ENCODE measurements at places on chromosomes 5 and 9. TPM values are rescaled to one million over a fixed set of nuclear protein-coding genes. Genes with fewer than 3 reads are reported as not detected.

The FOXD4L4 gene
- 0.32 TPM for total RNA-seq

The NSD1 gene
- 38.6 TPM for total RNA-seq

The HNRNPAB gene
- 56.3 TPM for total RNA-seq

The ARSK gene
- total RNA-seq: 10.1 TPM

The SERF1A gene
- 13.1 TPM for total RNA-seq

The TTC16 gene
- total RNA-seq: under 0.01 TPM

The SAPCD2 gene
- 2.9 TPM for total RNA-seq

The NKD2 gene
- total RNA-seq: not detected

The OTULINL gene
- 6.2 TPM for total RNA-seq

The GFPT2 gene
- total RNA-seq: 27.2 TPM

GRCh38 chr5:994272-994607, 14.4 kb upstream of the NKD2 start:
- no peak for DNase-seq

DNA sequence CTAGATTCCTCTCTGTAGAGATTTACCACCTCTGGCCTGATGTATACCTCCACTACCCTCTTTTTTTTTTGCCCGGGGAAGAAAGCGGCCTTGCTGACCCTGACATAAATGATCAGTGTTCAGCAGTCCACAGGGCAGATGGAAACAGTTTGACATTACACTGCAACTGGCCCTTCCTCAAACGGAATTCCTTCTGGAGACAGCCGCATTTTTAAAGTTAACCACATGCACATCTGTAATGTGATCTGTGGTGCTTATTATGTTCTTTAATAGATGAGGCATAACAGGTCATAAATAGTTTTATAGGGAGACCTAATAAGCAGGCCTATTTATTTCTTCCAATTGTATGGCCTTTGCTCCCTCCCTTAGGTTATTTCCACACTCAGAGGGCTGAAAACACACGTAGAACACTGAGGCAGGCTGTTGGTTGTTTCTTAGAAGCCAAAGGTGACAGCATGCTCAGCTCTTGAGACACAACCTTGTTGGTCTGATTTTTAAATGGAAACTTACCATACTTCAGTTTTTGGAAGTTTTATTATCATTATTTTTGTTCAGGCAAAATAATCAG, 84.0 kb upstream of the APC start:
- DNase-seq: no peak

DNA sequence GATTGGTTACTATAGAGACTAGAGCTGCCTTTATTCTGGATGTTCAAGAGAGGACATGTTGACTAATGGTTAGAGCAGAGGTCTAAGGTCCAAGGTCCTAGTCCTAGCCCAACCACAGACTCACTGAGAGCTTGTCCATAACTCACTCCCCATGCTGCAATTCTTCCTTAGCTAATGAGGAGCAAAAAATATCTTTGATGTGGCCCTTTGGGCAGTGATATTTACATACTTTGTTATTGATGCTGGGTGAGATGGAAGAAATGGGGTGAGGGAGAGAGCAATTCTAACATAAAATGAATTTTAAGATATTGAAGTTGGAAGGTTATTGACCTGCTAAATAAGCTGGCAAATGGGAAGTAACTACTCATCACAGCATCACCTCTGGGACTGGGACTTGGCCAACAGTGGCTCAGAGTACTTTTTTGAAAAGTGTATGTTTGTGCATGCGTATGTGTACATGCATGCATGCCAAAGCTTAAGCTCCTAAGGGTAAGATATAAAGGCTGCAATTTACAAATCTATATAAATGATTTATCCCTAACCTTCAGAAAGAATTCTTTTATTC, 58.0 kb upstream of the ANKRD55 start:
- DNase-seq: no peak

- no peak for DNase-seq
Measured at GRCh38 chr9:75019022-75019421, 9.1 kb downstream of the CARNMT1 start.

GRCh38 chr5:1867114-1867814, 15.5 kb downstream of the IRX4 start:
- DNase-seq: no peak

DNA sequence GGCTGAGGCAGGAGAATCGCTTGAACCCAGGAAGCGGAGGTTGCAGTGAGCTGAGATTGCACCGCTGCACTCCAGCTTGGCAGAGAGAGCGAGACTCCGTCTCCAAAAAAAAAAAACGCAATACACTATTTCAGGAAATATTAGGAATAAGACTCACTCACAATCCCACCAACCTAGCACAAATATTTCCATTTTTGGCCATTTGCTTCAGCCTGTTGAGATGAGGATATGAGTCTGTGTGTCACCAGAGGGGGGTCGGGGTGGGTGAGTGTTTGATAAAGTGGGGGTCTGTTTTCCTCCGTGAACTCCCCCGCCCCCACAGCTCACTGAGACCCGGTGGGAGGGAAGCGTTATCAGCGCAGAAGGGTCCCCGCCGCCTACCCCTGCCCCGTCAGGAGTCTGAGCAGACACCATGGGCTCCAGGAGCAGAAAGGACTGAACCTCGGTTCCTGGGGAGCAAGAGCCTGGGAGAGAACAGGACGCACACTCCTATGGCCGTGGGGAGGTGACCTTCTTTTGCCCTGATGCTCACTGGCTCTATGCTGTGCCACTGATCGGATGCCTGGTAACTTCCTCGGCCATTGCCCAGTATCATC, 153.8 kb upstream of the PHYKPL start:
- DNase-seq: no peak

DNA sequence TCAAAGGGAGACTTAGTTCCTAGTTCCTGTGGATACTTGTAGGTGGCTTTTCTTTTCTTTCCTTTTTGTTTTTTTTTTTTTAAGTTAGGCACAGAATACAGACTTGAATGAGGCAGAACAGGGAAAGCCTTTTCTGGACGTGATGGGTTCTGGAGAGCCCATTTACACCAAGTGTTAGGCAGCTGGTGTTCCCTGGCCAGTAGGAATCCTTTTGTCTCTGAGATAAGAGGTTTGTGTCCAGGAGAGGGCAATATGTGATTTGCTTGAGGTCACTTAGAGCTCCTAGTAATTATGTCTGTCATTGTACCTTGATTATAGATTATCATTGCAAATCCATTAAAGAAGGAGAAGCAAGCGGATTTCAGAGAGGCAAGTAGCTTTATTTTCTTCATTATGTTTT, 9.1 kb downstream of the MEGF10 start:
- no peak for DNase-seq

DNA sequence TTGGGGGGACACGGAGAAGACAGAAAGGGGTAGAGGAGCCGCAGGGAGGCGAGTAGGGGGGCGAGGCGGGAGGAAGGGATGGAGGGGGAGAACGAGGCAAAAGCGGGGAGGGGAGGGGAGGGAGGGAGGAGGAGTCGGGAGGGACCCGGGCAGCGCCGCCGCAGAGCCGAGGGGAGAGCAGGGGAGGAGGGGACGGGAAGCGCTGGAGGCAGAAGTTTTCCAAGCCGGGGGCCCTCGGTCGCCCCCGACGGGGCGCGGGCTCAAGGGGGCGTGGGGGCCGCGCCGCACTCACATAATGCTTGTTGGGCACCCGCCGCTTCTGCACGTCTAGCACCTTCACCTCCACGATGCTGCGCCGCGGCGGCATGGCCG, 353 bp downstream of the SH3PXD2B start:
- DNase-seq: no peak

DNA sequence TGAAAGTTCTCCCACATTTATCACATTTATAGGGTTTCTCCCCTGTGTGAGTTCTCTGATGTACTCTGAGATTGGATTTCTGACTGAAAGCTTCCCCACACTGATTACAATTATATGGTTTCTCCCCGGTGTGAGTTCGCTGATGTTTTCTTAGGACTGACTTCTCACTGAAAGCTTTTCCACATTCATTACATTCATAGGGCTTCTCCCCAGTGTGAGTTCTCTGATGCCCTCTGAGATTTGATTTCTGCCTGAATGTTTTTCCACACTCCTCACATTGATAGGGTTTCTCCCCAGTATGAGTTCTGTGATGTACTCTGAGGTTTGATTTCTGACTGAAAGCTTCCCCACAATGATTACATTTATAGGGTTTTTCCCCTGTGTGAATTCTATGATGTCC, 36.3 kb downstream of the ZNF782 start:
- DNase-seq: no peak

GRCh38 chr5:76367623-76368371, 35.3 kb upstream of the IQGAP2 start:
- DNase-seq: no peak

GRCh38 chr9:98962861-98963260, 19.2 kb downstream of the COL15A1 start:
- no peak for DNase-seq

DNA sequence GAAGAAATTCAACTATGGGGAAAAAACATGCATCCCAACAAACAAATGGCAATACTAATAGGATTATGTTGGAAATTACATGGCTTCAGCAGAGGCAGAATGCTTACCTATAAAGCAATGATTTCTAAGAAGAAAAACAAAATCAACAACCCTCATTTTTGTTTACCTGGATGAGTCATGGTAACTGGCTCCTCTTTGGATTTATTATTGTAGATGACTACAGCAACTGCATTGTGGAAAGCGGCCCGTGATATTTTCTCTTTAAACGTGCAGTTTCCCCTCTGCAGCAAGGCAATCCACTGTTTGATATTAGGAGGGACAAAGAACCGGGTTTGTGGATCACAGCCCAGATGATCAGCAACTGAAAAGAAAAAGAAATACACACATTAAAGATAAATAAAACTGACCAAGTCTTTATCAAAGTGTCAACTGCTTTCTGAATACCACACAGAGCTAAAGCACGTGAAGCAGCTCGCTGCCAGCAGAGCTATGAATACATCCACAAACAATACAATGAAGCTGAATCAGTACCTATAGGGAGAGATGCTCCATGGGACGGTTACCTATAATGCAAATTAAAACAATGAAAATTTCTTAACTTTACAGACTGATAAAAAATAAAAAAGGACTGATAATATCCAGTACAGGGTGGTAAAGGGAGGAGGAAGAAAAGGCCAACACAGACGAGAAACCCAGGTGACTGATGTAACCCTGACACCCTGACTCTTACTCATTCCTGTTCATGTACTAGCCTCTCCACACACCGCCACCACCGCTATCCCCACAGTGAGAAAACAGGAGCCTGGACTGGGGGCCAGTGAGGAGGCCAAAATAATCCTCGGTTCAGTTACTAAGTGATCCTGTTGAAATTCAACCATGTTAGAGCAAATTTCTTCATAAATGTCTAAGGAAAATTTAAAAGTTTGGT, 31.0 kb downstream of the RNF130 start:
- no peak for DNase-seq

- no peak for DNase-seq
Measured at GRCh38 chr5:117084067-117084466, 509.4 kb upstream of the SEMA6A start.

DNA sequence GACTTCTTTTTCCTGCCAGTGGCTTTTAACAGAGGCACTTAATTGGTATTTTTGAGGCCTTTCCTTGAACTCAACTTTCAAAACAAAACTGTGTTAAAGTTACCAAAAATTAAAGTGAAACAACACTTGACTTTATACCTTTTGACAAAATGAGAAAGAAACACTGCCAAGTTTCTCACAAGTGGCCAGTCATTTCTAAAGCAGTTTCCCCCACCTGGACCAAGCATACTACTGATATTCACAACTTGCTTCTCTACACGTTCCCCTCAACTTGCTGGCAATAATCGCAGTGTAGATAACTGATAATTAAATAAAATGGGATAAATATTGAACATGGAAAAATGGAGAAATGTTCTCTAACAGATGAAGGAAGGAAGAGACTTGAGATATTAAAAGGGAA, 135.7 kb downstream of the TLR4 start:
- DNase-seq: no peak

DNA sequence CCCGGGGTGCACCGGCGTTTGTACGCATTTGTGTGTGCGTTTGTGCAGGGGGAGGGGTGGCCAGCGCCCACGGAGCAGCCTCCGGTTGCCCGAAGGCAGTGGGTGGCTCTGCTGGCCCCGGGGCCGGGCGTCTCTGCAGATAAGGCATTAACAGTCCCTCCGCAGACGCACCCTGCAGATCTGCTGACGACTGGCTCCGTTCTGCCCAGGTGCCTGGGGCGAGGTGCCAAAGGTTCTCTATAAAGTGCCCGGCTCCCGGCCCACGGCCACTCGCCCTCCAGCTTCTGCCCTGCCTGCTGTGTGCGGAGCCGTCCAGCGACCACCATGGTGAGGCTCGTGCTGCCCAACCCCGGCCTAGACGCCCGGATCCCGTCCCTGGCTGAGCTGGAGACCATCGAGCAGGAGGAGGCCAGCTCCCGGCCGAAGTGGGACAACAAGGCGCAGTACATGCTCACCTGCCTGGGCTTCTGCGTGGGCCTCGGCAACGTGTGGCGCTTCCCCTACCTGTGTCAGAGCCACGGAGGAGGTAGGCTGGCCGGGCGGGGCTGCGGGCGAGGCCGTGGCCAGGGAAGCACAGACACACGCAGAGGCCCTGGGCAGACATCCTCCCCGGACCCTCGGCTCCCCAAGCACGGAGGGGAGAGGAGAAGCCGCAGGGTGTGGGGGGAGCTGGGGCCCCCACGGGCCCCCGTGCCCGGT, at the start of gene SLC6A19:
SLC6A19 (plus strand) TSS at position 269 of the 699 bp plus-strand sequence; CDS start at position 325, 56 bp downstream.
- no peak for DNase-seq

DNA sequence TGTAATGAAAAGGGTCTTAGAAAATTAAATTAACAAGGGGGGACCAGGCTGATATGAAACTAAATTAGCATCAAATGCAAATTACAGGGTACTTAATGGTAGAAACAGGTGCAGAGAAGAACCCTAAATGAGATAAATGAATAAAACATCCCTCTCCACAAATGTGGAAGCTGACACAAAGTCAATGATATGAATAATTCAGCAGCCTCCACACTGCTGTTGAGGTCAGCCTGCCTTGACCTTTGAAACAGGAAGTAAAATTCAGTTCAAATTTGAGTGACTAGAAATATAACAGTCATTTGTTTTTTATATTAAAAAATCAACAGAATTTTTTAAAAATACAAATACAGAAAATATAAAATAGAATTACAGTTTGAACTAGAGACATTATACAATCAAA, 40.0 kb downstream of the EBF1 start:
- no peak for DNase-seq

DNA sequence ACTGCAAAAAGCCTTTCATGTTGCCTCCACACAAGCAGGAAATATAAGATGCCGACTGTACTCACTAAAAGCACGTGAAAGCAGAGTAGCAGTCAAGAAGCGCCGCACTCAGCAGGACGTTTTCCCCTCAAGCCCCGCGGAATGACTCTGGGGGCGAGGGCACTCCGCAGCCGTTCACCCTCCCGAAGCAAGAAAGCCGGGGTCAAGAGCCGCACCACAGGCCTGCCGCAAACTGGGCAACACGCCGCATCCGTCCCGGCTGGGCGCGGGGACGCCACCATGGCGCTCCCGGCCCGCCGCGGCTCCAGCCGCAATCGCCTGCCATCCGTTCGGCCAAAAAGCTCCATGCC, 364 bp downstream of the RPS6 start:
- no peak for DNase-seq

GRCh38 chr5:178252258-178252657, 19.7 kb upstream of the PHYKPL start:
- DNase-seq: no peak

Measured in breast epithelium (tissue), 4 donors.